ENCODE measurements at places on chromosomes 1 and 21. TPM values are rescaled to one million over a fixed set of nuclear protein-coding genes. Genes with fewer than 3 reads are reported as not detected.

DNA sequence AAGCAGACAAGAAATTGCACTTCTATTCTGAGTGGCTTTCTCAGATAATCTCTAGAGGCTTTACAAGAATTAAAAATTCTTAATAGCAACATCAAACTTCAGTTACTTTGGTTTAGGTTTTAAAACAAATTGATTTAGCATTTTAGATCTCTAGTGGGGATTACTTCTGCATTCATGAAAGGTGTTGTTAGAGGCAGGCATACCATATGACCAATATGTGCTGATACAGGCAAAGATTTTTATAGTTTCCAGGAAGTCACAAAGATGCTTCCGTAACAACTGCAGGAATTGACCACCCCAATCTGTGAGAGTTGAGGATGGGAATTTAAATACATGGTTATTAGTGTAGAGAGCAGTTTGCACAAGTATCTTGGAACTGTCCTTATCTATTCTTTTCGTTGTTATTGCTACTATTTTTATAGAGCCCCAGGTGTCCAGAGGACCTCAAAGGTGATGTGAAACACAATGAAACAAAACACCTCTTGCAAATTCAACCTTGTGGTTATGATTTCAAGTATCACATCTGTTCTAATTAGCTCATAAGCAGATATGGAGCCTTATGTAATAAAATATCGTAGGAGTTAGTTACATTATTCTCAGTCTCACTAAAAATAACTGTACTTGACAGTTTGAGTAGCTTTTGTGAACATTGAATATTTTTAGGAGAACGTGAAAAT, 512.7 kb upstream of the ADGRL4 start:
- no peak for DNase-seq

GRCh38 chr1:53963460-53963859, 17.3 kb downstream of the LRRC42 start:
- no peak for DNase-seq

GRCh38 chr1:25581764-25582163, 34.8 kb upstream of the MAN1C1 start:
- DNase-seq, result no peak

DNA sequence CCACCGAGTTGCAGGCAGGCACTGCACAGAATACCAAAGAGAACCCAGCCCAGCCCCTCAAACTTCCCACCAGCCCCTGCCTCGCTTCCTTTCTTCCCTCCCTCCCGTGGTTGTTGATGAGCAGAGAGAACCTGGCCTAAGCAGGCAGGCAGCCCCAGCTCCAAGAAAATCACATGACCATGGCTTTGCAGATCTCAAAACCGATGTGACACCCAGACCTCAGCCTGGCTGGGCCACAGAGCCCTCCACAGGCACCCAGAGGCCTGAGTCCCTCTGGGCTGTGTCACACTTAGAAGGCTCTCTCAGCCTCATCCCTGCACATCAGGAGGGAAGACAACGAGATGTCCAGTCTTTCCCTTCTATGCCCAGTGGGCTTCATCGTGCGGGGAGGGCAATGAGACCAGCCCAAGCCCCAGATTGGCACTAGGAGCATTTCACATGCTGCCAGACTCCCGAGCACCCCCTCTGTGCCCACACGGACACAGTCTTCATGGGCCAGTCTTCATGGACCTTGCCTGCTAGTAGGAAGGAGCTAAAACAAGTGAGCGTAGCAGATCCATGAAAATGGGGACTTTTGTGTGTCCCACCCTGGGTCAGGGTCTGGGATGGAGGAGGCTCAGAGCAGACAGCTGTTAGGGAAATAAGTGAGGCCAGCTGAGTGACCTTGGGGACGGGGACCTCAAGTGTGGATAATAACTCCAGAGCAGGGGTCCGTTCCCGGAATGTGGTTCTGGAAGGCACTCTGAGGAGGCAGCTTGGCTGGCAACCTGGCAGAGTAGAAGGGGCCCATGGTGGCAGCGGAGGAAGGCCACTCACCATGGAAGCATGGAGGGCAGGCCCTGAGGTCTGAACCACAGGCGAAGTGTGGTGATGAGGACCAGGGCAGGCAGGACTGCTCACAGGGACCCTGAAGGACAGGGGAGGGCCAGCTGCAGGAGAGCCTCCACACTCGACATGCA, 204.4 kb upstream of the VAMP3 start:
- DNase-seq, result no peak

DNA sequence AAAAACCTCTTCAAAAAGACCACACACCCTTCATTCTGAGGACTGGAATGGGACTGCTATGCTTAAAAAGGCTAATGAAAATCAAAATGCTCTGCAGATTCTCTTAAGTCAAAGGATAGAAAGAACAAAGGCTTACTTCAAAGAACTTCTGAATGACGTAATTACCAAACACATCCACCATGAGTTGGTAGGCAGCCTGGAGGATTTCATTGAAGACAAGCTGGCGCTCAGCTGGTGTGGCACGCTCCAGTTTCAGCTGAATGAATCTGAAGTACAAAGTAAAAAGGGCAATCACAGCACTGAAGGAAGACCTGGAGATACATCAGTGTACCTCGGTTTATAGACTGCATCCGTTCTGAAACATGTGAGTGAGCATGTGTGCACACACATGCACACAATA, 43.5 kb upstream of the SDC3 start:
- no peak for DNase-seq

- DNase-seq, result no peak
Observed at GRCh38 chr1:28578696-28579218, 13.3 kb upstream of the RAB42 start.

GRCh38 chr1:212816567-212817278, 25.0 kb downstream of the TATDN3 start:
- no peak for DNase-seq

DNA sequence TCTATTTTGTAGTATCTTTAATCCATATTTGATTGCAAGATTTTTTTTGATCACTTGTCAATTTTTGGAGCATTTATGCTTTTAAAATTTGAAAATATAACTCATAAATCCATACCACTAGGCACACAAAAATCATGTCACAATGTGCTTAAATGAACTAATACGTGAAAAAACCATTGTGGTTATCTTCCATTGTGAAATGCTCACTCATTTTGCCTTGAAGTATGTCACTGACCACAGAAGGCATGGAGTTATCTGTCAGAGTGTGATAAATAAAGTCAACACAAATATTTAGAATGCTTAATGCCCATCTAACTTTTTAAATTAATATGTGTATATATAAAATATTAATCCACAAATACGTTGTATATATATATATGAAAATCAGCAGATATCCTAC, 347.2 kb downstream of the PTPRC start:
- DNase-seq, result no peak

DNA sequence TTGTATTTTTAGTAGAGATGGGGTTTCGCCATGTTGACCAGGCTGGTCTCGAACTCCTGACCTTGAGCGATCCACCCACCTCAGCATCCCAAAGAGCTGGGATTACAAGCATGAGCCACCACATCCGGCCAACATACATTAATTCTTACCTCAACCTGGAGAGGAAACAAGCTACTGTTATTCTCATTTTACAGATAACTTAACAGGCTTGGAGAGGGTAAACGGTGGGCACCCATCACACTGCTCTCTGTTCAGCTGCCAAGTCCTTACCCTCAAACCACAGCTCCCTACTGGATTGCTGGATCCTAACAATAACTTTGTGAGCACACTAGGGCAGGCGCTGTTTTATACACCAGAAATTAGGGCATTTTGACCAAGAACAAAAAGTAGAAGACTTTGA, 93.6 kb upstream of the BARHL2 start:
- no peak for DNase-seq

- DNase-seq, result peak; percentile 15
Observed at GRCh38 chr1:12184008-12184681, 17.4 kb downstream of the TNFRSF1B start.

GRCh38 chr1:41754540-41754939, 164.2 kb downstream of the HIVEP3 start:
- DNase-seq, result no peak

- DNase-seq, result no peak
Observed at GRCh38 chr1:19169642-19170041, 40.4 kb downstream of the UBR4 start.

DNA sequence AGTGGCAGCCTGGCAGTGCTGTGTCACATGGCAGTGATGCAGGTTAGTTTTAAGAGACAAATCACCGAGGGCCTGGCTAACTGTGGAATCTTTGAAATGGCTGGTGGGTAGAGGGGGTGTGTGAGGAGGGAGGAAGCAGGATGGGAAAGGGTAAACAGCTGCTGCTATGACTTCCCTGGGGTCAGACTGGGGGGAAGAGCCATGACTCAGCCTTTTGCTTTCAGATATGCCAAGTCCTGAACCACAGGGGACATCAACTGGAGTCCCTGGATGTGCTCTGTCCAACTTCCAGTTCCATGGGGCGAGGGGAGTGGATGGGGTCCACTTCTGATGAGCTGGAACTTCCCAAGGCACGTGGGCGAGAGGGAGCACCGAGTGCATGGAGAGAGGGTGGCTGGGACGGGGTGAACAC, 121.1 kb upstream of the ADAR start:
- no peak for DNase-seq

GRCh38 chr1:973459-974292, 7.4 kb downstream of the PLEKHN1 start:
- DNase-seq, result no peak

- DNase-seq, result no peak
Observed at GRCh38 chr1:6075748-6076147, 30.1 kb downstream of the KCNAB2 start.

GRCh38 chr1:204915861-204916495, 45.3 kb downstream of the NFASC start:
- DNase-seq, result no peak

DNA sequence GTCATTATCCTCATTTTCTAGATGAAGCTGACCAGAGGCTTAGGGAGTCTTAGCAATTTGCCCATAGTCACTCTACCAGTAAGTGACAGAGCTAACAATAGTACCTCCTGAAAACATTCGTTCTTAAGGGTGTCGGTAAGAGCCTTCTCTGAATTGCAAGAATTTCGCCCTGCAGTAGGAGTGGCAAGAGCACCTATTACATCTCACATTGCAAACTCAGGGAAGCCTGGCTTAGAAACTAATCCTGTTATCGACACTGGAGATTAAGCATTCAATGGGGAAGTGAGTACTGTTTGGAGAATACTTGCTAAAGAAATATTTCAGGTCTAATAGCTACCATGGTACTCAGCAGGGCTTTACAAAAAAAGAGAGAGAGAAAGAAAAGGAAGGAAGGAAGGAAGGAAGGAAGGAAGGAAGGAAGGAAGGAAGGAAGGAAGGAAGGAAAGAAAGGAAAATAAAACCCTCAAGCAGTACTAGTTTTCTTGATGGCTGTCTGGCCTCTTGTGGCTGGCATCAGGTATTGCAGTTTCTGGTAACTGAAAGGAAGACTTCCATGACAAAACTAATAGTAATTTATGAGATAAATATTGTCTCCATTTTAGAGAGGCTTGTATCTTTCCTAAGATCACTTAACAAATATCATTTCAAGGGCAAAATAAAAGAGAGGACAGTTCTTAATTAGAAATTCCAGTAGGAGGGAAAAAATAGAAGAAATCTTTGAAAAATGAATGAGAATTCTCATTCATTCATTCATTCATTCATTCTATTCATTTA, 10.4 kb downstream of the C1orf226 start:
- DNase-seq, result no peak

Gene FMO1
- total RNA-seq, result 5.8 TPM

Gene OLIG2
- 23.9 TPM for total RNA-seq

Gene FCRL2
- total RNA-seq, result not detected

Gene KCNJ9
- 14.7 TPM for total RNA-seq

Gene ABCD3
- total RNA-seq, result 110 TPM

Measured in occipital lobe (tissue), 3 donors.